A549 (cell line): ENCODE measurements at places on chromosomes 7 and 10.

DNA sequence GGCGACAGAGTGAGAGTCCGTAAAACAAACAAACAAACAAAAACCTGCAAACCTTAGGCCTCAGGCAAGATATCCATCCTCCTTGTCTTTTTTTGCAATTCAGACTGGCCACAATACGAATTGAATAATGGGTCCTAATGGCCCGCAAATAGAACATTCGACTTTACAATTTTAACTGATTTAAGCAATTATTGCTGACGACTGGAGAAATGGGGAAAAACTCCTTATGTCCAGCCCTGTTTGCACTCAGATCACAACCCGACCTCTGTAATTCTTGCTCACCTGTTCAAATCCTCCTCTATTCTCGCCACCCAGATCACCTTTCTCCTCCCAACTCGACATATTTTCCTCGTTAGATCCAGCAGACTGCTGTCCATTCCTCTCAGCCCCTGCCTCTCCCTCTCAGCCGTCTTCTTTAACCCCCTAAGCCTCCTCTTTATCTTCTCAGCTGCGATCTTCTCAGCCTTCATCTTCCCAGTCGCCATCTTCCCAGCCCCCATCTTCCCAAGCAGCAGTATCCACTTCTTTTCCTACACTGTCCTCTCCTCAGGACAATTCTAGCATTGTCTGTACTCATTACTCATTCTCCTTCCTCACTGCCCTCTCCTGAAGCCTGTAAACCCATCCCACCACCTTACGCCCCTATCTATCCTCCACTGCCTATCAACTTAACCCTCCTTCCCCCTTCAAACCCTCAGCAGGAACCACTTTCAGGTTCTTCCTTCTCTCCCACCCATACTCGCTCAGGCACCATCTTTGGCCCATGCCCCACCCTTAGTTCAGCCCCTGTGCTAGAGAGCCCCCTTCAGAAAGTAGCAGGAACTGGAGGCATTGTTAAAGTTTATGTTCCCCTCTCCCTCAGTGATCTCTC is 61.8 kb downstream of the LRRC17 start:
- no peak for DNase-seq

GRCh38 chr7:134632937-134633540 is 13.6 kb upstream of the BPGM start:
- peak; percentile 67 for DNase-seq

GRCh38 chr10:133176546-133176945 is 16.5 kb downstream of the KNDC1 start:
- no peak for DNase-seq

DNA sequence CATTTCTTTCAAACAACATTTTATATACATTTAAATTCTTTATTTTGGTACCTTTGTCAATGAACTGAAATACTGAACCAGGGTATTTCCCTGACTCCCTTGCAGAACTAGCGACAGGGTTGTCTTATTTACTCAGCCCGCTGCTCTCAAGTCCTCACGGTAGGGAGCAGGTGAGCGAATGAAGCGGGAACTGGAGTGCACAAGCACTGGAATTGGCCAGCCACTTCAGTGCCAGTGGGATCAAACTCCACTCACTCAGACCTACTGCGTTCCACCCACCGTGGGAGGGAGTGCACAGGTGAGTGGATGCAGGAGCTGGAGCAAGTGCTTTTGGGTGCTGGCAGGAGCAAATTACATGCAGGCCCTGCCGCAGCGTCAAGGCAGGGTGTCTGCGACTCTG is 28.1 kb upstream of the NEUROD6 start:
- no peak for DNase-seq
